Cerebellar nuclear complex (tissue), 1 donor: ENCODE measurements at places on chromosomes 3 and 15.

DNA sequence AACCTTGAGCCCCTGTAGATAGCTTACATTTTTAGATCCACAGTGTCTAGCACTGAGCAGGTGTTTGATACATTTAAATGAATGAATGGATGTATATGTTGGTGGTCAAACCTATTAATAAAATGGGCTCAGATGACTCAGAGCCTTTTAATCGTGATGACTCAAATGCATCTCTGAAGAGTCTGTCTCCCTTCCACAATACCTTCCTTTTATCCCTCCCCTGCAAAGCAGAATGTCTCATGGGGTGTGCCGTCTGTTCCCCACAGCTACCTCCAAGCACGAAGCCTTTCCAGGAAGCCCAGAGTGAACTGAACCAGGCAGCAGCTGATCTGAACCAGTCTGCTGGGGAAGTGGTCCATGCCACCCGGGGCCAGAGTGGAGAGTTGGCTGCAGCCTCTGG, 303.5 kb upstream of the TPM1 start:
- DNase-seq: no peak

DNA sequence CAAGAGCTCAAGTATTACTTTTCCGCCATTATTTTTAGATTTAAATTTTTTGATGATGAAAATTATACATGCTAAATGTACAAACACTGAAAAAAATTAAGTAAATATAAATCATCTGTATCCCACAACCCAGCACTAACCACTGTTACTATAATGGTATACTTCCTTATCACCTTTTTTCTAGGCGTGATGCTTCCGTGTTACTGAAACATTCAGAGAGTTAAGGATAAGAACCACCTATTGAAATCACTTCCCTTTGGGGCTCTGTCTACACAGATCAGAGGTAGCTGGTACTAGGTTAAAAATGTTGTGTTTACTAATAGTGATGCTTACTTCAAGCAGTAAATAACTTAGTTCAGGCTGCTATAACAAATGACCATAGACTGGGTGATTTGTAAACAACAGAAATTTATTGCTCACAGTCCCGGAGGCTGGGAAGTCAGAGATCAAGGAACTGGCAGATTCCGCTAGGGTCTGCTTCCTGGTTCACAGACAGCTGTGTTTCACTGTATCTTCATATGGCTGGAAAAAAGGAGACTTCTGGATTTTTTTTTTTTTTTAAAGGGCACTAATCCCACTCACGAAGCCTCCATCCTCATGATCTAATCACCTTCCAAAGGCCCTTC, 6.4 kb downstream of the SNX4 start:
- DNase-seq: no peak

- DNase-seq: no peak
These were observed 4.8 kb upstream of the BCL6 start for GRCh38 chr3:187750006-187750512.

- no peak for DNase-seq
These were observed 75.8 kb downstream of the CBLB start for GRCh38 chr3:105793040-105793439.

DNA sequence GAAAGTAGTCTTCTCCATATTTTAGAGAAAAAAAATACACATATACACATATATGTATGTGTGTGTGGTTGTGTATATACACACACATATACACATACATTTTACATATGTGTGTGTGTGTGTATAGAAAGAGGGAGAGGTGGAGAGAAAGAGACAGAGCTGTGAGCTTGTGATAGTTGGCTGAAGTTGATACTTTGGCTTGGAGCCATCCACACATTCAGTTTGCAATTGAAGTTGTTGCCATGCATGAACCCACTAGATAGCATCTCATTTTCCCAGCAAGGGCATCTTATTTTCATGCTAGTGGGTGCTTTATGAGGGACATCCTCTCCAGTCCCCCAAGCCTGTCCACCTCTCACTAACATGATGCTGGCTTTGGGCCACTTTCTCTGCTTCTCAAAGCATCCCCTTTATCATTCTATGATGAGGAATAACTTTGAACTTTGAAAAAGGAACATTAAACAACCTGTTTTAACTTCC, 228.6 kb downstream of the ZNF621 start:
- DNase-seq: no peak

GRCh38 chr3:24526640-24527212, 32.1 kb upstream of the THRB start:
- no peak for DNase-seq

- DNase-seq: no peak
These were observed 7.4 kb downstream of the A4GNT start for GRCh38 chr3:138124706-138125355.

- no peak for DNase-seq
These were observed 41.5 kb downstream of the EFCAB12 start for GRCh38 chr3:129386984-129387383.
